ENCODE measurements at places on chromosomes 3 and 15. TPM values are rescaled to one million over a fixed set of nuclear protein-coding genes. Genes with fewer than 3 reads are reported as not detected.

ARMC8 gene
- total RNA-seq, result 50.7 TPM

DNA sequence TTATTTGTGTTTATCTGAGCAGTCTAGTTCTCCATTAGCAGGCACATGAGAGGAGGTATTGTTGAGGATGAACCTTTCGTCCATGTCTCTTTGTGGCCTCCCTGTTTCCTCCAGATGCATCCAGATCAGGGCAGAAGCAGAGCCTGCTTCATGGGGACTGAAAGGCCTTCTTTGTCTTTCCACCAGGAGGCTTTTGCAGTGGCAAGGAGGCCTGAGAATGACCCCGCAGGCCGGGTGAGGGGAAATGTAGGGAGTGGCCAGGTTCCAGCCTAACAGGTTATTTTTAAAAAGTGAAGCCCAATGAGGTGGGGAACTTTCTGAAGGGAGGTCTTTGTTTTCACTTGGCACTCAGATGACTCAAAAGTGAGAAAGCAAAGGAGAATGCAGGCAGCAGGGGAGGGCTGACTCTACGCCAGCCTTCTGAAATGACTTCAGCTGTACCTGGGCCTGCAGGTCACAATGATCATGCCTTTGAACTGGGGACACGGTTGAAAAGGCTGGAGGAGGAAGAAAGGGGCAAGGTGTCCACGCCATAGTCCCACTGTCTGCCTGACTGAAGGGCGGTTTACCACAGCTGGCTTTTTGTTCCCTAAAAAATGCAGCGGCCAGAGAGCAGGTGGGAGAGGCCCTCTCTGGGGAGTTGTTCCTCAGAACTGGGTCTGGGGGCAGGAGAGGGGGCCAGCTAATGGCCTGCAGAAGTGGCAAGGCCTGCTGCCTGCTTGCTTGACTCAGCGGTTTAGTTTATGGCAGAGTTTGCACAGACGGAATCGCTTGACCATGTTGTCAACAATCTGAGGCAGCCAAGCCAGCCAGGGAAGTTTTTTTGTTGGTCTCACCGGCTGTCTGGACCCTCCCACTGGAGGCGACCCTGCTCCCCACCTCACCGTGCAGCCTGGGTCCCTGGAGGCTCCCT is 28.7 kb downstream of the CMTM7 start:
- DNase-seq, result no peak

DNA sequence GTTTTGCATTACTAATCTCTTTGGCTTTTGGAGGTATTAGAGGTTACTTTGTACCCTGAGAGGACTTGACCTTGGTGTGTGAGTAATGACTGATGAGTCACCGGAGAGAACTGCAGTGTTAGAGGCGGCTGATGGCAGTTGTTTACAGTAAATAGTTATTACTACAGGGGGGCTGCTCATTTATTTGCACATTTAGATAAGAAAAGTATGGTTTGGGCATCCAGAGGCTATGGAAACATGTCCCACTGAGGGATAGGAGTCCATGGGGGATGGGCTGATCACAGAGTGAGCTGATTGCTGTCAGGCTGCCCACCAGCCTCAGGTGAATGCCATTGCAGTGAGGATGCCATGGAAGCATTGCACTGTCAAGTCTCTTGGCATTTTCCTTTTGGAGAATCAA is 17.3 kb upstream of the STAC start:
- no peak for DNase-seq

- no peak for DNase-seq
Measured at GRCh38 chr3:173911446-173911845, 513.9 kb downstream of the NLGN1 start.
